H1 (cell line): ENCODE measurements at places on chromosomes 11 and 22.

- DNase-seq, result no peak
Observed at GRCh38 chr11:125292100-125292499, 127.5 kb downstream of the PKNOX2 start.

DNA sequence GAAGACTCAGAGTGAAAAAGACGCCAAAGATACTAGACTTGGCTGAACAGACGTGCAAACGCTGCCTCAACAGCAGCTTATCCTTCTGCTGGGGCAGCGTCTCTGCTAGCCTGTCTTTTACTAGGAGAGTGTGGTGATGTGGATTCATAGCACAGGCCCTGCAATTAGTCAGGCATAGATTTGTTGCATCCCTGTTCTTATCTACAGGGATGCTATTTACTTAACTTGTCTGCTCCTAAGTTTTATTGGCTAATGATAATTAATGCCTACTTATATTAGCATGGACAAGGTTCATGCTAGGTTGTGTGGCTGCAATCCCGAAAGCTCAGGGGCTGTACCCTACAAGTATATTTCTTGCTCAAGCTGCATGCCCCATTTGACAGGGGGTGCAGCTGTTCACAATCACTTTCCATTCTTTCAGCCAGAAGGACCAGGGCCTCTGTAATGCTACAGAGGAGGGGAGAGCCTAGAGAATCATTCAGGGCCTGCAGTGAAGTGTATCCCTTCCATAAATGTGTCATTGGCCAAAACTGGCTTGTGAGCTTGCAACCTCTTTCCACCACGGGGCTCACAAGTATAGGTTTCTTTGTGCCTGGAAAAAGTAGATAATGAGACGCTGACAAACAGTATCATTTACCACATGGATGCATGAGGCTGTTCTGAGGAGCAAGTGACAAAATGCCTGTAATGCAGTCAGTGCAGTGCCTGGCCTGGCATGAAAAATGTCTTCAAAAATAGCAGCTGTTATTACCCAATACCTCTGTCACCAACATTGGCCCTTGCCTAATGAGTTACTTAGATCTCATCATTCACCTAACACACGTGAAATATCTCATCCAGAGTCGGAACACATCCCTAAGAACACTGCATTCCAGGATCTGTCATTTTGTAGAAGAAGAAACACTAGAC lies 685.8 kb upstream of the API5 start:
- no peak for DNase-seq

DNA sequence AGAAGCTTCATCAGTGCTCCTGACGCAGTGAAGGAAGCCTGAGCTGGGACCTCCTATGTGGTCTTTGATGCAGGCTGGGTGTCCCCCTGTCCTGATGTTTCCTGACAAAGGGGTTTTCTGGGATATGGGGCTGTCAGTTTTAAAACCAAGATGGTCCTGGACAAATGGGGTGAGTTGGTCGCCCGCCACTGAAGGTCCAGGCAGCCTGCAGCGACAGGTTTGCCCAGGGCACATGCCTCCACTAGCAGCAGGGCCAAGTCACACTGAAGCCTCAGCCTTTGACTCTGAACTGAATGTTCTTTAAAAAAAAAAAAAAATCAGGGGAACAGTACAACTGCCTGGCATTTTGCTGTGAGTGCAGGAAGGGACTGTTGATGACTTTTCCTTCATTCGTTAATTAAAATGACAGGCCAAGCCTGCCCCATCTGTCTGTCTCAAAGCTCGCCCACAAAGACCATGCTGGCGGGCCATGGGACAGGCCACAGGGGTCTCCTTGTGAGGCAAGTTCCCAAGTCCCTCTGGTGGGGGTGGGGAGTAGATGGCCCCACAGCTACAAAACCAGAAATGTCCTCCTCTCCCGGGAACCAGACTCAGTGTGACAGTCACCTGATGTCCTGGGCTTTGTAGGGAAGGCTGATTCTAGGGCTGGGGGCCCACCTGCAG lies 274.8 kb downstream of the CTTN start:
- DNase-seq, result no peak

DNA sequence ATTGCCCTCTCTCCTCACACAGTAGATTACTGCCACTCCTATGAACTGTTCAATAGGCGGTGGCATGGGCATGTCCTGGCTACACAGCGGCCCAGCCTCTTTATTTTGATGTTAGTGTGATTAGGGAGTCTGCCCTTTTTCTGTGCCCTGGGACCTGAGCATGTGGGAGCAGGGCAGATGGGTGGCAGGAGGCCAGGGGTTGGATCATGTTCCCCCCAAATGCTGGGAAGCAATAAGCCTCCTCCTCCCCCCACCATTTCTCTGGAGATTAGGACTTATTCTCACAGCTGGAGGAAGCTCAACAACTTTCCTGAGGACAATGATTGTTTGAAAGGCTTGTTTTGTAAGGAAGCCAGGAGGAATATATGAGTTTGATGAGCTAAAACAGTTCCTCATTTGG lies 848 bp downstream of the HEPN1 start:
- no peak for DNase-seq

- DNase-seq, result peak; percentile 91
Observed at GRCh38 chr11:3160252-3161031, 4.7 kb downstream of the OSBPL5 start.

DNA sequence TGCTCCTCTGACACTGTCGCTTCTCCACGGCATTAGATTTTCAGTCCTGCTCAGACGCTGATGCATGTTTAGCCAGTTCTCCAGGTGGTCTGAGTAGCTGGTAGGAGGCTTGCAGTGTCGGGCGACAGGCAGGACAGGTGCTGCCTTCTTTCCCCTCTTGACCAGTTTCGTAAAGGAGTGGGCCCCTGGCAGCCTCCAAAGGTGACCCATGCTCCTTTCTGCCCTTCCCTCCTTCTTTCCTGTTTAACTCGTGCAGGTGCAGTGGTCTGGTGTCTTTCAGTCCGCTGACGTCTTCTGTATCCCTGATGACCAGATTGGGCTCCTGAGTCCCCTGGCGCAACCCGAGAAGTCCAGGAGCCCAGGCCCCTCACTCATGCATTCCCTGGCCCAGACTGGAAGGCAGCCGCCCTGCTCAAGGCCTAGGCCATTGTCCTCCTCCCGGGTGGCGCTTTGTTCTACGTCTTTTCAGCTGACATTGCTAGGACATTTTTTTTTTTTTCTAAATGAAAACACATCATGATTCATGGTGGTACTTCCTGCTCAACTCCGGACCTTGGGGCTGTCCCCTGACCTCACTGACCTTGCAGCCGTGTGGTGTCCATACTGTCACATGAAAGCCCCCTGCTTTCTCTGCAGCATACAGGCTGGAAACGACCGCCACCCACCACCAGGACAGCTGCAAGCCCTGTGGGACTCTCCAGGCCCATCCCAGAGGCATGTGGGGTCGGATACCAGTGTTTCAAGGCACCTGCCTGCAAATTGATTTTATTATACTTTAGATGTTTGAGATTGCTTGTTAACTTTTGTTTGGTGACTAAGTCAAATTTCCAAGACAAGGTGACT lies 25.5 kb upstream of the TXNRD2 start:
- no peak for DNase-seq

DNA sequence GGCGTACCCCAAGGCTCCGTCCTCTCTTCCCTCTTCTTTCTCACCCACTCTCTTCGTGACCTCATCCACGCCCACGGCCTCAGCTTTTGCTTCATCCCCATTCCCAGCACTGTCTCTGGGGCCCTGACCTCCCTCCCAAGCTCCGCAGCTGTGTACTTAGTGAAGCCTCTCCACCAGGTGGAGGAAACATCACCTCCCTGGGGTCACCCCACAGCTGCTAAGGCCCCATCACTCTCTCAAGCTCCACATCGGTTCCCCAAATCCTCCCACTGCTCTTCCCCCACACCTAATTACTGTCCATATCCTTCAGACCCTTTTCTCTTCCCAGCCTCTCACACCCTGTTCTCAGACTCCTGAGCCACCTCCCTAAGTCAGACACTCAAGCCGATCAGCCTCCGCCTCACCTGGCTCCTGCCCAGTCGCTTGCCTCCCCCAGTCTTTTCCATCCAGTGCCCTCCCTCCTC lies 7.9 kb upstream of the SYT7 start:
- DNase-seq, result no peak

DNA sequence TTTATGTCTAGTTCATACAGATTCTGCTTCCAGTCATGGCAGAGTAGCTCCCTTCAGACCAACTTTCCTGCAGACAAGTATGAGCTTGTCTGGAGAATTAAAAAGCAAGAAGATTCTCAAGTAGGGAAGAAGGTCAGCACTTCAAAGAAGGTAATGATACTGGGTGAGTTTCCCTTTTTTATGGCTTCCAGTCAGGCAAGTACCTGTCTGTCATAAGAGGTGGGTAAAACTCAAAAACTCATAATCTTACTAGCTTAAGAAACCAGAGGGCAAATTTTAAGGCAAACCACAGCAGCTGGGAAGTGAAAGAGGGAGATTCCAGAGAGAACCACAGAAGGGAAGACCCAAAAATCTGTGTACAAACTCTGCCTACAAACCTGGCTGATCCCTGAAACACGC lies 54.2 kb downstream of the DENND5A start:
- no peak for DNase-seq
